Left forelimb (tissue), 1 donor: ENCODE measurements at places on chromosomes 16 and 17.

DNA sequence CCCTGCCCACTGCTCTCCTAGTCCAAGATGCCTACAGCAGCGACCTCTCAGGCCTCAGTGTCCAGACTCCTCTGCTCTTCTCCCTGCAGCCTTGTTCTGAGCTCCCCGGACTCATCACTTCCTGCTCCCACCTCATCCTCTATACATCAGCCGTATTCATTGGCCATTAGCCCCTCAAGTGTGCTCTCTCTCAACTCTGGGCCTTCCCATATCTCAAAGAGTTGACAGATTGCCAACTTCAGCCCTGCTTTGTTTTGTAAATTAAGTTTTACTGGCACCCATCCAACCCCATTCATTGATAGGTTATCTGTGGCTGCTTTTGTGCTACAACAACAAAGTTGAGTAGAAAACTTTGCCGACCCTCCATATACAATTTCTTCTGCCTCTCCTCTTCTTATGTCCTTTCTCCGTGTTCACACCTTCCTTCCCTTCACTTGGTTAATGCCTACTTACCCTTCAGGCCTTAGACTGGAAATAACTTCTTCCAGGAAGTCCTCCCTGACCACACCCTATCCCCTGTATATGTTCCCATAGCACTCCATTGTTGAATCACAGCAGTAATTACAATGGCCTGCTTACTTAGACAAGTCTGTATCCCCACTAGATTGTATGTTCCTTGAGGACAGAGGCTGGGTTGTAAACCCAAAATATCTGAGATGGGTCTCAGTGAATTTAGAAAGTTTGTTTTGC lies 63.4 kb upstream of the TANC2 start:
- no peak for DNase-seq

DNA sequence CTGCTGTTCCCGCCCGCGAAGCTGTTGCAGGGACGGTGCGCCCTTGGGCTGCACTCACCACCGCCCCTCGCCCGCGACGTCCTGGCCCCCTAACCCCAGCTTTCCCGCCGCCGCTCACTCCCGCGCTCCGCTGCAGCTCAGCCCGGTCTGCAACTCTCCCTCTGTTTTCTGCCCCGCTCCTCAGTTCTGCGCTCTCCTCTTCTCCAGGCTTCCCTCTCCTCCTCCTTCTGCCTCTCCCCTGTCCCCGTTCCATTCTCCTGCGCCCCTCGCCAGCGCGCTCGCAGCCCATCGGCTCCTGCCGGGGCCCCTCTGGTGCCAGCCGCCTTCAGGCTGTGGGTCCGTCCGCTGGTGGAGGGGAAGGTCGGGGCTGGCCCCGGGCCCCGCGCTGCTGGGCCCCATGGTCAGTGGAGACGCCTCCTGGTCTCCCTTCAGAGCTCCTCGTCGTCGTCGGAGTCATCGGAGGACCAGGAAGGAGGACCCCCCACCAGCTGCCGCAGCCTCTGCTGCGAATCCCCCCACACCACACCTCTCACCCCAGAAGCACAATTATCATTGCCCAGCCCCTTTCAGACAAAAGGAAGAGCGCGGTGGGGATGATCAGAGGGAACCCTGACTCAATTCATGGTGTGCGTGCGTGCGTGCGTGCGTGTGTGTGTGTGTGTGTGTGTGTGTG lies 223.2 kb upstream of the FOXF1 start:
- DNase-seq: no peak

DNA sequence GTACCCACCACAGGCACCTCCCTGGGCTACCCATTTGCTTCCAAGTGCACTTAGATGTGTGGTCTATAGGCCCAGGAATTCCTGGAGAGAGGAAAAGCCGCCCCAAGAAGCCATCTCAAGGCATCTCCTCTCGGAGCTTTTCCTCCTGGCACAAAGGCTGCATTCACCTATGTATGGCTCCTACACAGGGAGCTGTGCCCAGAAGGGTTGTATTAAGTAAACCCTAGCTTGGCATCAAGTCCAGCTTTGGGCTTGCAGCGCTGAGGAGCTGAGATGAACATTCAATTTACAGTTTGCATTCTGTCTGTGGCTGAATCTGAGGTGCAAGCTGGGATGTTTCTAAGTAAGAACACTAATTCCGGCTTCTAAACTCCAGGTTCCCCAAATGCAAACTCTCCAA lies 81.3 kb downstream of the CDYL2 start:
- no peak for DNase-seq

- DNase-seq: no peak
Measured at GRCh38 chr16:84599521-84600202, 18.2 kb downstream of the COTL1 start.

DNA sequence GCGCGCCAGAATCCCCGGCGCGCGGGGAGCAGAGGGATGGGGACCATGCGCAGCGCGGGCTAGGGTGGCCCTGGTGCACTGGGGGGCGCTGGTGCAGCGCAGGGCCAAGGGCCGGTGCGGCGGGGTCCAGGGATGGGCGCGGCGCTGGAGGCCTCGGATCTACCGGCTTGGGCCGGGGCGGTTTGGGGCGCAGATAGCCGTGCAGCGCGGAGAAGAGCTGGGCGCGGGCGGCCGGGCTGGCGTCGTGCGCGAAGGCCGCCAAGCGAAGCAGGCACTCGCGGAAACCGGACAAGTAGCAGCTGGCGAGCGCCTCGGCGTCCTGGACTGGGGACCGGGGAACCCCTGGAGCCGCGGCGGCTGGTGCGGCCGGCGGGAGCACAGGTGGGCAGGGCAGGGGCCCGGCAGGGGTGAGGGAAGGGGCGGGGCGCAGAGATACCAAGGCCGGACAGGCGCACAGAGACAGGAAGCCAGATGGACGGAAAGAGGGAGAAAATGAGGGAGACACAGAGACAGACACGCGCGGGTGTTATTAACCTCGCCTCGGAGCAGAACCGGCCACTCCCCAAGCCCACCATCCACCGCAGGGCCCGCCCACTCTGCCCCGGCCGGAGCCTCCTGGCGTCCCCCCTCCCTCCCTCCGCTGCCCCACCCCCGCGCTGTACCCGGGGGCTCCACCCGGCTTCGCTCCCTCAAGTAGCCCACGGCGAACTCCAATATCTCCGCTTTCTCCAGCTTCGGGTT lies 2.1 kb downstream of the HES7 start:
- DNase-seq: no peak

- no peak for DNase-seq
Measured at GRCh38 chr16:67006930-67007658, 18.7 kb downstream of the CES4A start.

DNA sequence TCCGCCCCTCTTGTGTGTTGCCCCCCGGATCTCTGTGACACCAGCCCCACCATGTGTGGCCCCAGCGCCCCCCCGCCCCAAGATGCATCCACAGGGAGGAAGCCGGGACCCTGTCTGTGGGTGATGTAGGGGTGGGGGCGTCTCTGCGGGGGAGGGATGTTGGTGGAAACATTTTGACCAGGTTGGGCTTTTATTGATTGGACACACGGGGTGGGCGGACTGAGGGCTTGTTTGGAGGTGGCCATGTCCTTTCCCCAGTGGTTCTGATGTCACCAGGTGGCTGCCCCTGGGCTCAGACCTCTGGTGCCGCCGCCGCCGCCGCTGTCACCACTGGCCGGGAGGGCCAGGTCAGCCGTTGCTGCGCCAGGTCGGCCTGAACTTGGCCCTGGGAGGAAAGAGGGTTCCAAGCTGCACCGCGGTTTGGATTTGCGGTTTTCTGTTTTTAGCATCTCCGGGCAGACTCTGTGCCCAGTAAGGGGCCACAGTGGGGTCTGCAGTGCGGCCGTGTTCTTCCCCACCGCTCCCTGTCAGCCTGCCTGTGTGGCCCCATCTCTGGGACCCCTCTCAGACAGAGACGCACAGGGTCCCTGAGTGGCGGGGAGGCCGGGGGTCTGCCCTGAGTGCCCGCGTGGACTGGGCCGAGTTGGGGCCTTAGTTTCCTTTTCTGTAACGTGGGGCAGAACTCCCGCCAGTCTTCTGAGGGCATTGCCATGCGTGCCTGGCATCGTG lies 19.8 kb downstream of the GSE1 start:
- DNase-seq: no peak

- DNase-seq: no peak
Measured at GRCh38 chr16:73022534-73022933, 25.4 kb downstream of the ZFHX3 start.

DNA sequence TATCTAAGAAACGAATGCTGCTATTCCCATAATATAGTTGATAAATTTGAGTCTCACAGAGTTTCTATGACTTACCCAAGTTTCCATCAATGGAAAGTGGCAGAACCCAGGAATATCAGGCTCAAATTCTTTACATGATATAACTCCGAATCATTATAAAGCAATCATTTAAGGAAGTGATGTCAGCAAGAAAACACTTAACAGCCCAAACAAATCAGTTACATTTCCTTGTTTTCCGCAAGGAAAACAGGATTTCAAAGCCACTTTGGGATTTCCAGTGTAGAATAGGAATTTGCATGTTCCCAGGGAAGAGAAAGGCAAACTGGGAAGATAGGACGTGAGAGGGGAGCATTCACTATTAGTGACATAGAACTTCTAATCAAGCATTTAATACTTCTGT lies 311.4 kb upstream of the GOT2 start:
- no peak for DNase-seq

DNA sequence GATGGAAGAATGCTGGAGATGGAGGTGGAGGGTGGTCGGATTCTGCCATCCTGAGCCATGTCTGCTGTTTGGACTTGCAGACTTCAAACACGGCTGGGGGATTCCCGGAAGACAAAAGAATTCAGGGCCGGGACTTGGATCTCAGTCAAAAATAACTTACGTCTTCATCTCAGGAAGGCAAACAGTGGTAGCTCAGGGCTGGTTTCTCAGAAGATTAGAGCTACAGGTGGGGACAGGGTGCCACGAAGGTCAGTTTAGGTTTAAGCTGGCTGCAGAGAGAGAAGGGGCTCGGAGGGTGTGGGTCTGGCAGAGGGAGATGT lies 4.3 kb upstream of the RHBDL3 start:
- no peak for DNase-seq

- DNase-seq: no peak
Measured at GRCh38 chr17:7631398-7632380, 1.8 kb downstream of the SHBG start.

DNA sequence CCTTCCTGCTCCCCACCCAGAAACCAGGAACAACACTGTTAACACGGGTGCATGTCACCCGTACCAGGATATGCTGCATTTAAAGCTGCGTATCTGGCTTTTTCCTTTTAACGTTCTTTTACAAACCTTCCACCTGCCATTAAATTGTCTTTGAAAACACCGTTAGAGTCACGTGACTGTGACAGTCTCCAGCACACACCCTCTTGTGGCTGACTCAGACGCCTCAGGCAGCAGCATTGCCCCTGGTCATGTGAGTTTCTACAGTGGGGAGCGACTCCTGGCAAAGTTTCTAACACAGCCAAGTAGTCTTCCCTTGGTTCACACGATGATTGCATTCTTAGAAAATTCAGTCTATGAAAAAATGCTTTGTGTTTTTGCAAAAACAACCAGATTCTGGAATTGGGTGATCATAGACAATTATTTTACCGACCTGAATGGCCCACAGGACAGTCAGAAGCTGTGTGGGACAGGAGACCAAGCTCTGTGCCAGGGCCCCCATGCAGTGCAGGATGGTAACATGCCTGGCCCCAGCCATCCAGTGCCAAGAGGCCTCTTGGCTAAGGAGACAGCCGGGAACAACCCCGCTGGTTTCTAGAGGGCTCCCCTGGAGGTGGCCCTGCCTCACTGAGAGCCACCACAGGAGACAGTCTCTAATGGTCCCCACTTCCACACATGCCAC lies 199.1 kb downstream of the KATNIP start:
- DNase-seq: no peak

- DNase-seq: no peak
Measured at GRCh38 chr16:29686740-29687332, 7.9 kb downstream of the QPRT start.

DNA sequence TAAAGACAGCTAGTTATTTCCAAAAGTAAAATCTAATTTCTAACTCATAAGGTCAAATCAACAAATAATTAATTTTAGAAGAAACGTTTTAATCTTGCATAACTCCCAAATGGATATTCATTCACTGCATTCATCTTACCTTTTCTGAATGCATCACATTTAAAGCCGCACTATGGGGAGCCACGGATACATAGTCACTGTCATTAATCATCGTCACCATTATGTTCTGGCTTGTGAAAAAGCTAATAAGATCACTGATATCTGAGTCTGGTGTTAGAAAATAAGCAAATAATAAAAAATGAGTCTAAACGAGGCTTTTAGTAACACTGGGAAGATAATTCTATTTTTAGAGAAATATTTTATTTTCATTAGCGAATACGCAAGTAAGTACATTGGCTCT lies 42.4 kb upstream of the ABCA10 start:
- no peak for DNase-seq

GRCh38 chr16:67181346-67181745 lies 2.4 kb downstream of the MATCAP1 start:
- DNase-seq: no peak

GRCh38 chr16:844638-845350 lies 44.3 kb upstream of the GNG13 start:
- no peak for DNase-seq

GRCh38 chr17:17366941-17367875 lies 64.0 kb downstream of the NT5M start:
- no peak for DNase-seq

GRCh38 chr17:8243827-8244226 lies 4.0 kb downstream of the CTC1 start:
- no peak for DNase-seq

- DNase-seq: no peak
Measured at GRCh38 chr17:15413101-15413771, 54.2 kb downstream of the CDRT4 start.

DNA sequence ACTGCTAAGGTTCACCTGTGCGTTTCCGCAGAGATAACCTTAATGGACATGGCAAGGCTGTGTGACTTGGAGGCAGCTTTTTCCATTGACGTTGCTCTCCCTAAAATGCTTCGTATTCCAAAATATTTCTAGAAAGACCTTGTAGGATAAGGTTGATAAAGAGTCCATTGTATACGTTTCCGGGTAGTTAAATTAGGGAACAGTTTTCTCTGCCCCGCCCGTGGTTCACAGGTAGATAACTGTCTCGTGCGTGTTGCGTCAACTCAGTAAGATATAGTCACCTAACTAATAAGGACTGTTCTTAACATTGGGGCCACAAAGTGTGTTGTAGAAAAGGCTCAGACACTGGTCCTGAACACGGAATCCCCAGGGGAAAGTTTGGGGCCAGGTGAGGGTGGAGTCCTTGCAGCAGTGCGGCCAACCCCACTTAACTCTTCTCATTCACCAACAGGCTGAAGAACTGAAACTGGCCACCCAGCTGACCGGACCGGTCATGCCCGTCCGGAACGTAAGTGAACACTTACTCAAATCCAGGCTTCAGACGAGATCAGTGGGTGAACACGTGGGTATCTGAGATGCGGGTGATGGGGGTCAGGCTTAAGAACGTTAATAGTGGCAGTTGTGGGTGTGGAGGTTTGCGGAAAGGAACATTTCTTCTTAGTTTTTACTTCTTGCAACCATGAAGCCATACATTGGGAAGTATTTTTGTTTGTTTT lies 1.6 kb downstream of the RPL13 start:
- no peak for DNase-seq

DNA sequence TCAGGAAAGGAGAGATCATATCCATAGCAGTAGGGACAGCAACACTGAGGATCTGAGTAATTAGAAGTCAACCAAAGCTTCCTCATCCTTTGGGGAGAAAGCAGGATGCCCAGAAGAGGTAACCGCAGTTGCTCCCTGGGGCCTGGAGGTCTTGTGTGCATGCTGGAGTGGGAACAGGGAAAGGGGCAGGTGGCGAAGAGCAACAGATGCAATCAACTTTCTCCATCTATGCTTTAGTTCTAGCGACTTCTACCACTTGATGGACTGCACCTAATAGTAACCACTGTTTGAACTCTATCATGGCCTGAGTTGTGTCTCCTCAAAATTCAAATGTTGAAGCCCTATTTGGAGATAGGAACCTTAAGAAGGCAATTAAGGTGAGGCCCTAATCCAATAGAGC lies 503.8 kb downstream of the NPIPA7 start:
- no peak for DNase-seq
